Fibroblast of skin of back (primary cell): ENCODE measurements at places on chromosomes 4 and X.

DNA sequence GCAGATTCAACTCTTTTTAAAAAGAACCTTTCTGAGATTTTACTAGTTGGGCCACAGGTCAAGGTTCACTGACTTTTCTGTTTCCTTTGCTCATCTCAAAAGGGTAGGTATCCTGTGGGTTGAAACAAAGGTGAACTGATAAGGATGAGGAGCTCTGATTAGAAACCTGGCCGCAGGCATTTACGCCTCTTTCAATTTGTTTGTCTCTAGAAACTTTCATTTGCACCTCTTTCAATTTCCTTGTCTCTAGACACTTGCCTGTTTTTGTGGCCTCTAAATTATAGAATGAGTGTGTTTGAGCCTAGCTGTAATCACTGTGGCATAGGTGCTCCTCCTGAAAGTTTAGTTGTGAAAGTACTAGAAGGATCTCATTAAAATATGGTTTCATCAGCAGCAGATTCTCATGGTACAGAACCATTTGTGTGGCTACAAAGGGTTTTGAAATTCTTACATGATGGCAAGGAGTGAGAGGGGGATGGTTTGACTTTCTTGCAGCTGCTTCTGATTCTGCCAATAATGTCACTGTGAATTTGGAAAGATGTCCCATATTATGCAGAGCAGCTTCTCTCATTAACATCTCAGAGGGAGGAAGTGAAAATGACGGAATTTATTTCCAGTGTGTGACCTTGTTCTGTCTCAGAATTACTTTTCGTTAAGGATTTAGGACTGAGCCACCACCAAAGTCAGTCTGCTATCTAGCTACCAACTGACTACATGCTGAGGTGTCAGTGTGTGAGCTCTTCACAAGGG, 142.2 kb downstream of the SH2D1A start:
- no peak for DNase-seq

DNA sequence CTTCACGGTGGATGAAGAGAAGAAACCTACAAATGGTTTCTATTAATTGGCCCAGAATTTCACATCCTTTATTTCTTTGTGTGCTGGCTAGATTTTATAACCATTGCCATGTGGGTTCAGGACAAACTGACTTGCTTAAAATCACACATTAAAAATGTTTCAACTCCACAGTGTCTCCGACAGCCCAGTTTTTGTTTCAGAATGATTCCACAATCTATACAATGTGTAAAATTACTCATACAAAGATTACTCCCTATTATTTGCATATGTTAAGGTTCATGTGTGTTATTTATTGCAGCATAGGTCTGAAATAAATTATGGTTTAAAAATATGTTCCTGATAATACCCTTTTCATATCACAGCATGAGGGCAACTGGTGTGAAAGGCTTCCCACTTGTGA, 20.6 kb downstream of the DCHS2 start:
- no peak for DNase-seq

DNA sequence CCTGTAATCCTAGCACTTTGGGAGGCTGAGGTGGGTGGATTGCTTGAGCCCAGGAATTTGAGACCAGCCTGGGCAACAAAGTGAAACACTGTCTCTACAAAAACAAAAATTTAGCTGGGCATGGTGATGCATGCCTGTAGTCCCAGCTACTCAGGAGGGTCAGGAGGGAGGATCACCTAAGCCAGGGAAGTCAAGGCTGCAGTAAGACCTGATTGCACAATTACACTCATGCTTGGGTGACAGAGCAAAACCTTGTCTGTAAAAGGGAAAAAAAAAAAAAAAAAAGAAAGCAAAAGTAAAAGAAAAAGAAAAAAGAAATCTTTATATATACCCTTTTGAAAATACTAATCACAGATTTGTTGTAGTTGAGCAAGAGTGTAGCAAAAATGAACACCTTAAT, 801.0 kb upstream of the IGFBP7 start:
- no peak for DNase-seq

DNA sequence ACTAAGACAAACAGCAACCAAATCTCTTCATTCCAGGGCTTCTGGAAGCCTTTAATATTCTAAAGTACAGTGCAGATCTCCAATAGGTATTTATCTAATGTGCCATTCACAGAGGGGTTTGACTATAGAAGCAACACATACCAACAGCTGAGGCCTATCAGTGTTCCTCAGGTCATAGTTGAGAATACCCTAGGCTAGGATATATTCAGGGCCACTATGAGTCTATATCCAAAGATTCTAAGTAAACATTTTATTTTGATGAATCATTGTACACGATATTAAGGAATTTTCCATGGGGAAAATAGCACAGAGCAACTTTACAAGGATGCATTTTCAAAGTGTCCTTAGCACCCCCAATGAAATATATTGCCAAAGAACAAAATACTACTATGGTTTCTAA, 9.7 kb downstream of the SMIM10 start:
- DNase-seq = peak; percentile 53

- DNase-seq = no peak
These were observed 1086.4 kb upstream of the PCDH10 start for GRCh38 chr4:132062611-132063239.

DNA sequence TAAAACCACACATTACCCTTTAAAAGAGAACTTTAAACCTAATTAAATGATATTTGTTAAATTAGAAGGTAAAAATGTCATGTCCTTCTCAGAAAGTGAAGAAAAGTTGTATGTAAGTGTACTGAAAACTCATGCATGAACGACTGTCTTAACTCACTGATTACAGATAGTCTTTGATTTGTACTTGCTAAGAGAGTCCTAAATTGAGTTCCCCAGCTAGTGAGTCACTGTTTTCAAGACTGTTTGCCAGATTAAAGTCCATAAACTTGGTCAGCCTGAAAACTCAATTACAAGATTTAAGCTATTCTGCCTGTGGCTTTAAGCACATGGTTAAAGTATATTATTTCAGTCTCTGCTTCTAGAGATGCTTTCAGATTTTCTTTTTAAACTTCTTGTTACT, 124.9 kb upstream of the ZCCHC13 start:
- DNase-seq = peak; percentile 22

DNA sequence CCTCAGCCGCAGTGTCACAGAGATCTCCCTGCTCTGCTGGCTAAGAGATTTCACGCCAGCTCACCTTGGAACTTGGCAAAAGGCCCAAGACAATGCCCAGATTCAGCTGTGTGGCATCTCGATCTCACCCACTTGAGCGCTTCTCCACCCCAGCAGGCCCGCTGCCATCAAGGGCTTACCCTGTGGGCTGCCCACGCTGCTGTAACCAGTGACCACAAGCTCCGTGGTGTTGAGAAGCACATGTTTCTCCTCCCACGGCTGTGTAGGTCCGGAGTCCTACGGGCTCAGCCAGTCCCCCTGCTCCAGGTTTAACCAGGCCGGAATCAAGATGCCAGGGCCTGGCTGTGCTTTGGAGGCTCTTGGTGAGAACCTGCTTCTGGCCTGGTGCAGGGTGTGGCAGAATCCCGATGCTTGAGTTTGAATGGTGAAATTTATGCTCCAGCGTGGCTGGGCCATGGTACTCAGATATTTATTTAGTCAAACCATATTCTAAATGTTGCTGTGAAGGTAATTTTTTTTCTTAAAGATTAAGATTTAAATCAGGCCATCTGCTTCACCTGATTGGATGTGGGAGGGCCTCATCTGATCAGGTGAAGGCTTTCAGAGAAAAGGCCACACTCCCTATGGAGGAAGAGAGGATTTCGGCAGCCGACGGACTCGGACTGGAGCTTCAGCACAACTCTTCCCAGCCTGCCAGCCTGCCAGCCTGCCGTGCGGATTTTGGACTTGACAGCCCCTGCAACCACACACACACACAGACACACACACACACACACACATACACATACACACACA, 24.8 kb upstream of the ADRA2C start:
- DNase-seq = no peak

DNA sequence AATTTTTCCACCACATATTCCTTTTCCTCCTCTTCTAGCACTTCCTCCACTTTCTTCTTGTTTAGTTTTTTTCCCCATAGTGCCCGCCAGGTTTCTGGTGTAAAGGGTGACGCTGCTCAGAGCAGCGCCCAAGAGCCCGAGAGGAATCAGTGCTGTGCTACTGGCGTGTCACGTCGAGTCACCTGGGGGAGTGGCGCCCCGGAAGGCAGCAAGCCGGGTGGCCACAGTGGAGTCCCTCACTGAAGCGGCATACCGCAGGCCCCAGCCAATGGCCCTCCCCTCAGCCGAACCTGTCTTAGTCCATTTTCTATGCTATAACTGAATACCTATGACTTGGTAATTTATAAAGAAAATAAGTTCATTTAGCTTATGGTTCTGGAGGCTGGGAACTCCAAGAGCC, 51.5 kb downstream of the SPIN4 start:
- DNase-seq = no peak

- DNase-seq = no peak
These were observed 84.2 kb upstream of the TMEM164 start for GRCh38 chrX:109918753-109919152.

- DNase-seq = peak; percentile 8
These were observed 926 bp downstream of the NDP start for GRCh38 chrX:43971966-43972961.

DNA sequence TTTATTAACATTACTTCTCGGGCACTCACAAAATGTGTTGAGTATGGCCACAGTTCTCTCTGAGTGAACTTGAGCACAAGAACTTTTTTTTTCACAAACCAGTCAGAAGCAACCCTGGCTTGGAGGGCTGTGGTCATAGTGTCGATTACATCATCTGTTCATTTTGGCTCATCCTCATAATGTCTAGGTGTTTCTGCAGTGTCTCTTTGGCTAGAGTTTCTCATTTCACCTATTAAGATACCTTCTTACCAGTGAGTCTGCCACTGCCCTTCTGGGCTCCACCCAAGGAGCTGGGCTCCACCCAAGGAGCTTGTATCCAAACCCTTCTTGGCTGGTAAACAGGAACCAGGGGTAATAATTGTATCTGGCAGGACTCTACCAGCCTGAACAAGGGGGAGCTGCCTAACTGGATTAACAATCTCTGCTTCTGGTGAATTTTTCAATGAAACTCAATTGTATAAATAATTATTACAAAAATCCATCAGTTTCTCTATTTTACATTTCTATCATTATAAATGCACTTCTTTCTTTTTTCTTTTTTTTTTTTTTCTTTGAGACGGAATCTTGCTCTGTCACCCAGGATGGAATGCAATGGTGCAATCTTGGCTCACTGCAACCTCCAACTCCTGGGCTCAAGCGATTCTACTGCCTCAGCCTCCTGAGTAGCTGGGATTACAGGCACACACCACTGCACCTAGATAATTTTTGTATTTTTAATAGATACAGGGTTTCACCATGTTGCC, 667.7 kb upstream of the SLIT2 start:
- DNase-seq = peak; percentile 5

- DNase-seq = no peak
These were observed 117.8 kb downstream of the AFF1 start for GRCh38 chr4:87052615-87053014.

- no peak for DNase-seq
These were observed 530.3 kb downstream of the EPHA5 start for GRCh38 chr4:65139998-65140397.

GRCh38 chr4:183284965-183285364, 35.1 kb downstream of the CLDN22 start:
- DNase-seq = peak; percentile 18

DNA sequence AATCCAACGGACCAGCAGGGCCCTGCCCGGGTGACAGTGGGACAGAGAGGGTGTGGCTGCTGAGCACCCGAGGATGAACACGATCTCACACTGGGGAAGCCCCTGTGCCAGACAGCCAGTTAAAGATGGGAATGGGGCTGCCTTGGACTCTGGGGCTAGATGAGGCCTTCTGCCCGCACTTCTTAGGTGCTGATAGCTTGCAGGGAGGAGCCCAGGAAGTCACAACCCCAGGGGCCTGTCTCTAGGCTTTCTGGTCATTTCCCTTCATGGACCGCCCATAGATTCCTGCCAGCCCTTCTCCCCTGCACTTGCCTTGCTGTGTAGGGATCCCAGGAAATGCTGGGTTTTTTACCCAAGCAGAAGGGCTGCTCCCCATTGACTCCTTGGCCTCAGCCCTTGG, 6.2 kb downstream of the ZNF275 start:
- DNase-seq = no peak

GRCh38 chr4:33940281-33940680, 2304.0 kb downstream of the ARAP2 start:
- no peak for DNase-seq

GRCh38 chrX:23782455-23782854, 518 bp upstream of the SAT1 start:
- DNase-seq = no peak

DNA sequence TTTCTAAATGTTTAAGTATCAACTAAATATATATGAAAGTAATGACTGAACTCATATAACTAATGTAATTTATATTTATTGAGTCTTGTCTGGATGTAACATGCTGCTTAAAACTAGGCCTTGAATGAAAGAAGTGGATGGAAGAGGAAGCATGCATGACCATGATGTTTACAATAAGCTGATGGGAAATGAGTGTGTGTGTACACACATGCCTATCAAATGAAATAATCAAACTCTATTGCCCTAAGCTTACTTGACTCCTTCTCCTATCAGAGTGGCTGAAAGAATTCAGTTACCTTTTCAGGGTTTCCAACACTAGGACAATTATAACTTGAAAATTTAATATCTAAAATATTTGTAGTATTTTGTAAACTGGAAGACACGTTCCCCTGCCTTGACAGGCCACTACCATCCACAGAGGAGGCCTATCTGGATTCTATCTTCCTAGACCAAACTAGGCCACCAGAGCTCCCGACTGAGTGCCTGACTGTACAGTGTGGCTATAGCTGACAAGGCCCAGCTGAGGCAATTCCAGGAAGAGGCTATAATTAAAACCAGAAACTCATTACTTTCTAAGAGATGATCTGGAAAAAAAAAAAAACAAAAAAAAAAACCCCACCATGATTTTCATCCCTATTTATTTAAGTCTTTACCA, 7.6 kb downstream of the ARSJ start:
- DNase-seq = peak; percentile 55

DNA sequence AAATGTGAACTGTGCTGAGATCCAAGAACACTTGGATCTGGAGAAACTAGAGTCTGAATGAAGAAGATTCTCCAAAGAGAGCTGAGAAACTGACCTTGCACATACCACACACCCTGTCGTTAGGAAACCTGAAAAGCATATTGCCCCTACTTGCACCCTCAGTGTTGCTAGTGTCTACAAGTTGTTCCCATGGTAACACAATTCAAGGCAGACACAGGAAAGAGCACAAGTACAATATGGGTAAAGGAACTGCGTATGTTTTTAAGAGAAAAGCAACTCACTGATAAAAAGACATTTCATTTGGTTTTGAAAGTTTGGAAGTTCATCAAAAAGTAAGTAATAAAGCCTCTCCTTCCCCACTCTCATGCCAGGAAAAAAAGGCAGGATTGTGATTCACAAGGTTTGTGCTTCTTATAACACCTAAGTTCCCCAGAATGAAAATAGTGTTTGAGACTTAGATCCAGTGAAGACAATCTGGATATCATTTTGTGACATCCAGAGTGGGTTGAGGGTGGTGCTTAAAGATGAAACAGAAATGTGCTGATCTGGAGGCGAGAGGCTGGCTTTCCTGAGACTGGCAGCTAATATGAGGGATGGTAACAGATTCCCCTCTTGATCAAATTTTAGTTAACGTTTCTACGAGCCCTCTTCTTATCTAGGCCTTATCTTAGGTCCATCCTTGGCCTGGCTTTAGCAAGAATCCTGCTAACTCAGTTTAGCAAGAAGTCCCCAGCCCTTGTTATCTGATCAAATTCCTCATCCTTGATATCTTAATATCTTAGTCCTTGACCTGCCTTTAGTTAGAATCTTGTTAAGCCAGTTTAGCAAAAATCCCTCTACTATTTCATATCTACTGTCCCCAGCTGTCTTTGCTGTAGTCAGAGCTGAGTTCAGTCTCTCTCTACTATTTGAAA, 42.3 kb downstream of the NIPAL1 start:
- DNase-seq = no peak

- DNase-seq = no peak
These were observed 50.4 kb downstream of the SPRY1 start for GRCh38 chr4:123446865-123447474.

- DNase-seq = no peak
These were observed 5.6 kb upstream of the TEC start for GRCh38 chr4:48275247-48275646.
